ENCODE measurements at places on chromosomes 6 and 20. TPM values are rescaled to one million over a fixed set of nuclear protein-coding genes. Genes with fewer than 3 reads are reported as not detected.
A peak's percentile ranks its signal among the peaks of the same experiment; 100 is the strongest.

Gene GLYATL3
- total RNA-seq, result not detected

DNA sequence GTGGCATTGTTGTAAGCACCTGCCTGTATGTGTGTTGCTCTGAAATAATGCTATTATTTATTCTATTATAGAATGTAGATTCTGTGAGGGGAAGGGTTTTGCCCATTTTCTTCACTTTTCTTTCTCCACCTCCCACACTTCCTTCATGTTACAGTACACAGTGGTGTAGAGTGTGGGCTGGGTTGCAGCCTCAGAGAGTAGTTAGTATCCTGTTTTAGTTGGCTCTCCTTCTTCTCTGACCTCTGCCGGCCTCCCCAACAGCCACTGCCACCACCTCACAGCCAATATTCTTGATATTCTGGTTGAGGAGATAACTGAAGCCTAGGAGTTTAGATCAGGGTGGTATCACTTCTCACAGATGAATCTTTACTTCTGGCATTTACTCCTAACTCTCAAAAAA lies 143.4 kb downstream of the BCKDHB start:
- no peak for DNase-seq

Gene RBBP9
- 26.4 TPM for total RNA-seq

- no peak for DNase-seq
Measured at GRCh38 chr6:81909981-81910900, 157.8 kb upstream of the TENT5A start.

- peak; percentile 15 for DNase-seq
Measured at GRCh38 chr6:45566882-45567281, 189.1 kb upstream of the SUPT3H start.

Gene SIRPB2
- not detected for total RNA-seq

DNA sequence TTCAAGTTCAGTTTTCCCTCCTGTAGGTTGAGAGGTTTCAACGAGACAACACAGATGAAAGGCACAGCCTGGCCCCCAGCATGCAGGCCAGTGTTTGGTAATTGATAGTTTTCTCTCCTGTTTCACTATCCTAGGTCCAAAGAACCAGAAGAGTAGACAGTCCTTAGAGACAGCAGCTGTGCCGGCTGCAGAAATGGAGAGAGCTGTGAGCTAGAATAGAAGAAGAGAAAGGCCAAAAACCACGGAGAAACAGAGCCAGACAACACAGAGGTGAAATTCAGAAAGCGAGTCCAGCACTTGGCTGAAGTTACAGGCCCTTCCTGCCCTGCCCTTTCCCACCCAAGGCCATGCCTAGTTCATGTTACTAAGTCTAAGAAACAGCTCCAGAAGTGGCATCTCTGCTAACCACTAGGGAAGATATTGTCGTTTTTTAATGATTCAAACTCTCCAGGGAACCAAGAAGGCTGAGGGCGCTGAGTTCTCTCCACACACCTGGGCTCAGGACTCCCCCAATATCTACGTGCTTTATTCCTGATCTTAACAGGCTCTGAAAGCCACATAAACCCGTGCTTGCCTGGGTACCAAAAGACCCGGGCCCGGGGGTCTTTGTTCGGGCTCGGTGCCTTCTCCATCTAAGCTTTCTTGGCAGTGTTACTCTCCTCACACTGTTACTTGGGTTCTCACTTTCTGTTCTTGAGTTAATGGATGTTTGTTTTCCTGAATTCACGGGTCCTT lies 16.5 kb upstream of the RBPJL start:
- no peak for DNase-seq

DNA sequence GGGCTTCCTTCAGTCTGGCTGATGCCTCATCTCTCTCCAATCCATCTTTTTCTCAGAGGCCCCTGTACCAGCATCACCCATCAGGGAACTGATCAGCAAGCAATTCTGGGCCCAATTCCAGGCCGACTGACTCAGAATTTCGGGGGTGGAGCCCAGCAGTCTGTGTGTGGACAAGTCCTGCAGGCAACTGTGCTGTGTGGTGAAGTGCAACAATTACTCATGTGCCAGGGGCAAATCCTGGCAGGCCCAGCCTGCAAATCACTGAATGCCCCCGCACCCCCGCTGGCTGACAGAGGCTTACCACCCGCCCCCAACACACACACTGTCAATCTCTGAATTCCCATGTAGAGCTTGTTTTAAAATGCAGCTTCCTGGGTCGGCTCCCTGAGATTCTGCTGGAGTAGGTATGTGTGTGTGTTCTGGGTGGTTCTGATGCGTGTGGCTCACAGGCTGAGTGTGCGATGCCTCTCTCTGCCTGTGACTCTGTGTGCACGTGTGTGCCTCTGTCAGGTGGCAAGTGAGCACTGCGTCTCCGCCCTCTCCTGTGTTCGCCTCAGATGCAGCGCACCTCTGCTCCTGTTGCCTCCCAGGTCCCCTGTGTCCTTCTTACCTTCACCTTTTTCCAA lies 45.4 kb downstream of the SSR1 start:
- no peak for DNase-seq

- no peak for DNase-seq
Measured at GRCh38 chr6:19472153-19472552, 365.0 kb upstream of the ID4 start.

Gene GGTLC1
- total RNA-seq, result not detected

- no peak for DNase-seq
Measured at GRCh38 chr20:953742-954141, 37.6 kb upstream of the ANGPT4 start.

GRCh38 chr20:57573894-57574293 lies 13.0 kb downstream of the PCK1 start:
- no peak for DNase-seq

- DNase-seq, result no peak
Measured at GRCh38 chr6:168232989-168233874, 86.3 kb downstream of the DACT2 start.

Gene CCN5
- total RNA-seq, result not detected

Gene WFDC5
- not detected for total RNA-seq

Gene ZBTB46
- 31.2 TPM for total RNA-seq

Gene ZC2HC1B
- total RNA-seq, result not detected

DNA sequence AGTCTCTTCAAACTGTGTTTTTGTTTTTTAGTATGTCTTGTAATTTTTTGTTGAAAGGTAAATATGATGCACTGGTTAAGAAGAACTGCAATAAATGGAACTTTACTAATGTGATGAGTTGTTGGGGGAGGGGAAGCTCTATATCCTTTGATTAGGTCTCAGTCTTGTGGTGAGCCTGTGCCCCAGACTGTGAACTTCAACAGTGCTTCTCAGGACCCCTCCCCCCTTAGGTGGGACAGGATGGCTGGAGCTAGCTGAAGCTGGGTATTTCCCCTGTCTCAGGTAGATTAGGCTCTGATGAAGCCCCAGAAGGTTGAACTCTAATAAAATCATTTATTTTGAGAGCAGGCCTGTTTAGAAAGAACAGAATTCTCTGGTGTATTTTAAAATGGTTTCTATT lies 31.4 kb upstream of the TASP1 start:
- no peak for DNase-seq

- no peak for DNase-seq
Measured at GRCh38 chr20:2421247-2421646, 40.5 kb downstream of the TGM6 start.

GRCh38 chr20:6818033-6818808 lies 50.7 kb downstream of the BMP2 start:
- DNase-seq, result no peak

Data from progenitor cell of endocrine pancreas (in vitro differentiated cells).